Ascending aorta (tissue), 2 donors: ENCODE measurements at places on chromosomes 5 and 9. TPM values are rescaled to one million over a fixed set of nuclear protein-coding genes. Genes with fewer than 3 reads are reported as not detected.

C5orf63 gene
- total RNA-seq, result not detected

NREP gene
- total RNA-seq, result 15.3 TPM

PAPPA gene
- 6.0 TPM for total RNA-seq

STING1 gene
- total RNA-seq, result 179 TPM

GRCh38 chr5:150353032-150353675 lies 4.3 kb upstream of the TCOF1 start:
- no peaks in the 10 kb centered on the region for H3K36me3 ChIP-seq
- no peak overlapping the region for H3K4me3 ChIP-seq
- no peaks in the 10 kb centered on the region for H3K27me3 ChIP-seq
- no peaks in the 10 kb centered on the region for H3K4me1 ChIP-seq

GRCh38 chr9:128309551-128309950 lies 12.7 kb downstream of the TRUB2 start:
- no peaks in the 10 kb centered on the region for H3K4me1 ChIP-seq
- no peaks in the 10 kb centered on the region for H3K27me3 ChIP-seq
- peaks cover 58% of the 10 kb centered on the region for H3K36me3 ChIP-seq
- H3K4me3 ChIP-seq, result no peak overlapping the region
- no peak for DNase-seq

GRCh38 chr5:28216939-28217360 lies 1178.6 kb upstream of the CDH9 start:
- H3K27me3 ChIP-seq, result no peaks in the 10 kb centered on the region
- H3K4me1 ChIP-seq, result no peaks in the 10 kb centered on the region

DNA sequence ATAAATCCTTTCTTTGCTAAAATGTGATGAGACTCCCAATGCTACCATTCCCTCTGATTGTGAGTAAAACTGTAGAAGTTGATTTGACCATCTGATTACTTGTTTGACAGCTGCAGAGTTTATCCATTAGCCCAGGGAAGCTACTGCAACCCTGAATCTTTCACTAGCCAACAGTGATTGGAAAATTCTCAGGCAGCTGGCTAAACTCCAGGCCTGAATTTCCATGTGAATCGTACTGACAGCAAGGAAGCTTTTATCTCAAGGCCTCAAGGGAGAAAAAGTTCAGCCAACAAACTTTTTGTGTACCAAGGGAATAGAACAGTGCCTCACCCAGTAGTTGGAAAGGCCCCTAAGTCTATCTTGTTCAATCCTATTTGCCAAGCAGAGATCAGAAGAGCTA lies 246.7 kb upstream of the TRPM3 start:
- DNase-seq, result no peak
- H3K4me3 ChIP-seq, result no peak overlapping the region
- H3K4me1 ChIP-seq, result no peaks in the 10 kb centered on the region
- no peaks in the 10 kb centered on the region for H3K36me3 ChIP-seq
- H3K27me3 ChIP-seq, result no peaks in the 10 kb centered on the region
